Activated CD4-positive, CD25-positive, alpha-beta regulatory T cell treated with anti-CD3 and anti-CD28 coated beads, Interleukin-2, amount 50 U/mL, for 72 hours (primary cell): ENCODE measurements at places on chromosomes 2 and 18.
A peak's percentile ranks its signal among the peaks of the same experiment; 100 is the strongest.

DNA sequence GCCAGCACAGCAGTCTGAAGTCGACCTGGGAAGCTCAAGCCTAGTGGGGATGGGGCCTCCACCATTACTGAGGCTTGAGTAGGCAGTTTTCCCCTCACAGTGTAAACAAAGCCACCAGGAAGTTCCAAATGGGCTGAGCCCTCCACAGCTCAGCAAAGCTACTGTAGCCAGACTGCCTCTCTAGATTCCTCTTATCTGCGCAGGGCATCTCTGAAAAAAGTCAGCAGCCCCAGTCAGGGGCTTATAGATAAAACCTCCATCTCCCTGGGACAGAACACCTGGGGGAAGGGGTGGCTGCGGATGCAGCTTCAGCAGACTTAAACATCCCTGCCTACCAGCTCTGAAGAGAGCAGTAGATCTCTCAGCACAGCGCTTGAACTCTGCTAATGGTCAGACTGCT, 218.4 kb upstream of the VRK2 start:
- DNase-seq = no peak

DNA sequence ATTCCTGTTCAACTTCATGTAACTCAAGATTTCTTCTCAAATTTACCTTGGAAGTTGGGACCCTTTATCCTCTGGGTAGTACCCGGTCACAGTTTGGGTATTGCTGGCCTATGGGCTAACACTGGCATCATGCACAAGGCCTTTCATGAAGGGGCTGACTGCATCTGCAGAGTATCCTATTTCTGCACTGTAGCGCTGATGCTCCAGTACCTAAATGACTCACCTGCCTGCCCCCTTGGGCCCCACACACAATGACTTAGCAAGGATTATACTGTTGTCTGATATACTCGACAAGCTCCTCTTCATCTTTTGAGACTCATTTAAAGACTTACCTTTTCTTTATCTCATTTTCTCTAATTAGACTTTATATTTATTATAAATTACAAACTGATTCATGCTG, 39.9 kb downstream of the DNAH6 start:
- no peak for DNase-seq

DNA sequence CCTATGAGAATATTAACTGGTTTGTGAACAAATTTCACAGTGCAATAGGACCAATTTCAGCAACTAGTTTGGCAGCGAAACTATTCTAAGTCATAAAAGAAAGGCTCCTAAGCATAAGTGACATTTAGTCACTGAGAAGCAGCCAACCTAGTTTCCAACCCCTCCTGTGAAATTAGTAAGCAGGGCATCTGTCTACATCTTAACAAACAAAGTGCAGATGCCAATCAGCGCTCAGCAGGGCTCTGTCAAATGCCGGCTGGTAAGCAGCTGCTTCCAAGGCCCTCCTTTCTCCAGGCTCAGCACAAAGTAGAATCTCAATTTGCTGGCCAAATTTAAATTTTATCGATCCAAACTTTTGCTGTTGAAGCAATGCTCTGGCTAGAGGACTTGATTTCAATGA, 124.7 kb downstream of the ICOS start:
- DNase-seq = no peak

DNA sequence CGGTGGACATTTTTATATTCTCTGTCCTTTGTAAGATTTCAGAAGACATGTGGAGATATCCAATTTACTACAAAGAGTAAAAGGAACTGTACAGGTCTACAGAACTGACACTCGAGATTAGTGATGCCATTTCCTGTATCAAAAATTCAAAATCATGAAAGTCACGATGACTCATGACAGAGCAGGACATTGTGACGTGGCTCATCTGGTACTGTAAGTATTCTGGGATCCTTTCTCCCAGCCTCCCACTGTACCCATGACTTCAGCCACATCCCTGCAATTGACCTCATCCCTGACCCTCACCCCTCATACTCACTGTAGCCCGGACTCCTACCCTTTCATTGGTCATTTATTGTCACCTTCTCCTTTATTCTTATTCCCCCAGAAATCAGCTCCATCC, 736.5 kb downstream of the EPHA4 start:
- no peak for DNase-seq

DNA sequence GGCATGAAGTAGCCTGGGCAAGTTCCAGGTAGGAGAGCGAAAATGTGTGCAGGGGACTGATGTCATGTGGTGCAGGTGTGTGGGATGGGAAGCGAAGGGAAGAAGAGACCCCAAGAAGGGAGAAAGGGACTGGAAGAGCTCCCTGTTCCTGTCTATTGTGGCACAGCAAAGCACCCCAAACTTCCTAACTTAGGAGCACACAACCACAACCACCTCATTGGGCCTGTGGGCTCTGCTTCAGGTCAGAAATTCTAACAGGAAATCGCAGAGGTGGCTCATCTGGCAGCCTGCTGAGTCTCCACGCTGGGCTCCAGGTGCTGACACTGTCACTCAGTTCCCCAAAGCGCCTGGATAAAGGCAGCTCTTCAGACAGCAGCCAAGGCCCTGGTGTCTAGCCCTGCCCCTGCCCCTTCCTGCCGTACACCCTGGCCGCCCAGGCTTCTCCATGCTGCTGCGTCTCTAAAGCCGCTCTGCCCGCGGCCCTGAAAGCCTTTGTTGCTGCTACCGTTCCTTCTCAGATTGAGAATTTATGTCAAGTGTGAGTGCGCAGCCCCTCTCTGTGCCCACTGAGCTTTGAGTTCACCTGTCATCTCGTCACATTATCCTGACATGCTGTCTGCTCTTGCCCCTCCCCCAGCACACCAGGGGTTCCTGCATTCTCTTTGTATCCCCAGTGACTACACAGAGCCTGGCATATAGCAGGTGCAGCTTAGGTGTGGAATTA, 140.2 kb upstream of the BCL2L11 start:
- no peak for DNase-seq

- peak; percentile 51 for DNase-seq
Measured at GRCh38 chr2:100554798-100555407, 7.9 kb upstream of the PDCL3 start.

DNA sequence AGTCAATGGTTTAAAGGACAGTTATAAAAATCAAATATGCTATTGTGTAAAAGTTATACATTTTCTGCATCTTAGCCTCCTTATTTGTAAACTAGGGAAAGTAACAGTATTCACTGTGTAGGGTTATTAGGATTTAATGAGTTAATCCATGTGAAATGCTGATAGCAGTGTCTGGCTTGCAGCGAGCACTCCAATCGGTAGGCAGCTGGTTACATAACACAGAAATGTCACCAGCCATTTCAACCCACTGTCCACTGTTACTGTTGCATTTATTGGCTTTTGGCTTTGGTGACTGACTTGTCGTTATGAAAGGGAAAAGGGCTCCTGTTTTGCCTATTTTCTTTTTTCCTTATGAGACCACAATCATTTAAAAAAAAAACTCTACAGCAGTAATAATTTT, 38.9 kb downstream of the ID2 start:
- DNase-seq = no peak

GRCh38 chr18:32550963-32551362, 80.3 kb upstream of the GAREM1 start:
- no peak for DNase-seq

GRCh38 chr2:148622366-148622765, 22.2 kb upstream of the EPC2 start:
- no peak for DNase-seq

- DNase-seq = no peak
Measured at GRCh38 chr2:220528180-220528675, 900.8 kb downstream of the SLC4A3 start.

- no peak for DNase-seq
Measured at GRCh38 chr18:65403534-65403933, 347.3 kb upstream of the CDH7 start.

DNA sequence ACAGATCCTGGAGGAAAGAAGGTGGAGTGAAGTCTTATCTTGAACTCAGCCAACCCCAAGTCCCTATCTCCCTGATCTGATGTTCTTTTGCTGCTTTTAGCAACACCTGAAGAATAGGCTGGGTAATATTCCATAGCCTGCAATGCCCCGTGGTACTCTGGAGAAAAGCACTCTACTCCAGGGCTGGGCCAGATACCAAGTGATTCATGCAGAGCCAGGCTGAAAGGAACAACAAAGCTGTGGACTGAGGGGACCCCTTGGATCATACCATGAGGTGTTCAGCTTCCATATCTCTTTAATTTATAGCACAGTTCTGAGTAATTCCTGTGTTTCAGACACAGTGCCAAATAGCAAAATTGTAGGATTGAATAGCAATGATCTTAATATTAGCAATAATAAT, 130.6 kb downstream of the NXPH2 start:
- DNase-seq = no peak

- no peak for DNase-seq
Measured at GRCh38 chr2:168789776-168790175, 12.7 kb upstream of the NOSTRIN start.

- DNase-seq = no peak
Measured at GRCh38 chr2:189165656-189166380, 13.7 kb downstream of the COL5A2 start.

GRCh38 chr2:50575232-50575631, 456.7 kb downstream of the NRXN1 start:
- no peak for DNase-seq

DNA sequence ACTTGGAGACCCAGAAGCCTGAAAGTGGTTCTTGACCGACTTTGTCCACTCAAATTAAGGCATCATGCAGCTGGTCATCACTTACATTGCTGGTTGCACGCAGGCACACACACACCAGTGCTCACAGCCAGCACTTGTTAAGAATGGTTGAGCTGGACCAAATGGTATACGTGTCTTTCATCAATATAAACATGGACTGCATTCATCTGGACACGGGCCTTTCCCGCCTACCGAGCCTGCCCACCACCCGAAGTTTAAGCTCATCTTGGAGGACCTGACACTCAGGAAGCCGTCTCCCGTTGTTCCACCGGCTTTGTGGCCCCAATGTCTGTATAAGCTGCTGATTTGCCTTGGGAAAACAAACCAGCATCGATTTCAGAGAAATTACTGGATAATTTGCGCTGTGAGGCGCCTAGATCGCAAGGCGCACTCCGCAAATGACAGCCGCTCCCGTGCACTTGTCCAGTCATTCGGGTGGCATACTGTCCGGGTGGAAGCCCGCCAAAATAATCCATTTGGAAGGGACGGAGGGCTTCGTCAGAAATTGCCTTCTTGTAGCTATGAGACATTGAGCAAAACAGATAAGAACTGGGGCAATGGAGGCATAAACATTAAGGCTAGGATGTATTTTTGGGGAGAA, 40.1 kb upstream of the AKAIN1 start:
- no peak for DNase-seq

DNA sequence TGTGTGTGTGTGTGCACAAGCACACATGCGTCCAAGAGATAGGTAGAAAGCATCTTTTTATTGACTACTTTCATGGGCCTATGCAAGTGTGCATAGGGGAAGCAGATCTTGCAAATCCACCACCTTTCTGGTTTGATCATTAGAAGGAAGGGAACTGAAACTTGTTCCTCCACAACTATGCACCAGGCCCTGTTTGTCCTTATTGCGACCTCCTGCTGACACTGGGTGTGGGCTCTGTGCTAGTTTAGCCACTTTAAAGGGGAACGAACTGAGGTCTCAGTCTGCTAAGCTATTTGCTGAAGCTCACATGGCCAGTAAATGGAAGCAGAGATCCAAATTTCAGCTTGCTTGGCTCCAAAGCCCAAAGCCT, 32.1 kb upstream of the INSIG2 start:
- DNase-seq = no peak

- DNase-seq = no peak
Measured at GRCh38 chr18:49335677-49336076, 124.8 kb downstream of the DYM start.

DNA sequence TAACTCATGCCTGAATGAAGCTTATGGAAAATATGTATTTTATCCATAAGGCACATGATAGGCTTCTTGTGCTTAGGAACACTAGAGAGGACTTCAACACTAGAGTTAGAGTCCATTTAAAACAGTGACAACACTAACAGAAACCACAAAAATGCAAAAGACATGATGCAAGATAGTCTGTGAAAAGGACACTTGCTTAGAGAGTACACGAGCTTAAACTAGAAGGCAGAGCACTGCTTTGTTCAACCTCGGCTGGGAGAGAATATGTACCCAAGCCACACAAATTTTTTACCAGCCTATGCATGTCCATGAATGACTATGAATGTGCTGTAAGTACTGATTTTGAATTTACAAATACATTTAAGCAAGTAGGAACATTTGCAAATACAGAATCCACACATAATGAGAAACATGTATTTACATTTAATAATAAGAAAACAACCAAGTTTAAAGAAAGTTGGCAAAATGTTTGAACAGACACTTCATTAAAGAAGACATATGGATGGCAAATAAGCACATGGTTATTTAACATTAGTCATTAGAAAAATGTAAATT, 130.6 kb downstream of the SPOPL start:
- no peak for DNase-seq

DNA sequence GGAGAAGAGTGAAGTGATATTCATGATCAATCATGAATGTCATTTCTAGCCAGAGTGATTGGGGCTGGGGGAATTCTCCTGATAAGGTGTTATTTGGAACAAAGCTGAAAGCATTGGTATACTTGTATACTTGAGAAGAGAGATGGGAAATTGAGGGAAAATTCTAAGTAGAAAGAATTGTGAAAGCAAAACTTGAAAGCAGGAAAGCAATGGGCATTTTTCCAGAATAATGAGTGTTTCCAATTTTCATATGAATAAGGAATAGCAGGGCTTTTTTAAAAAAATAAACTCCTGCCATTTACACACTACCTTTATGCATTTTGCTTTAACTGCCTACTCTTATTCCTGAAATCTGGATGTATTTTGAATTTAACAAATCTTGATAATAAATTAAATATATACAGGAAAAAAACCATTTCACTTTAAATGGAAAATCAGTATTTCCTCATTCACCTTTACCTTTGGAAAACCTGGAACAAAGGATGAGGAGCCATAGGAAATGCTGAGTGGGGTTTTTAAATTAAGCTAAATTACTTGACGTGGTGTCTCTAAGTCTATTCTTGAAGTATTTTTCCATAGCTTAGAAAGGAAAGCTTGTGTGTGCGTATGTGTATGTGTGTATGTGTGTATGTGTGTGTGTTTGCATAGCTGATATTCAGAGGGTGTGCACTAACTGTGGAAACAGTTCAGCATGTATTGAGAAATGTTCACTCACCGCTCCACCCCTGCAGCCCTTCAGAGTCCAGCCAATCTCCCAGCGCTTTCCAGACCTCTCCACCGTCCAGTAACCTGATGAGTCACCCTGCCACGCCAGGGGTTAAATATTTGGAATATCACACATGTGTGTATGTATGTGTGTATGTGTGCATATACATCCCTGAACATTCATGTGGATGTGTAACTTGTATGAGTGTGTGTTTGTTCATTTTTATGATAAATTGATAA, 427.3 kb downstream of the THSD7B start:
- no peak for DNase-seq

GRCh38 chr2:220682616-220683015, 889.5 kb downstream of the EPHA4 start:
- DNase-seq = no peak
